ENCODE measurements at places on chromosomes 6 and 20.

GRCh38 chr20:44011251-44011940 lies 96.7 kb downstream of the TOX2 start:
- DNase-seq: no peak

DNA sequence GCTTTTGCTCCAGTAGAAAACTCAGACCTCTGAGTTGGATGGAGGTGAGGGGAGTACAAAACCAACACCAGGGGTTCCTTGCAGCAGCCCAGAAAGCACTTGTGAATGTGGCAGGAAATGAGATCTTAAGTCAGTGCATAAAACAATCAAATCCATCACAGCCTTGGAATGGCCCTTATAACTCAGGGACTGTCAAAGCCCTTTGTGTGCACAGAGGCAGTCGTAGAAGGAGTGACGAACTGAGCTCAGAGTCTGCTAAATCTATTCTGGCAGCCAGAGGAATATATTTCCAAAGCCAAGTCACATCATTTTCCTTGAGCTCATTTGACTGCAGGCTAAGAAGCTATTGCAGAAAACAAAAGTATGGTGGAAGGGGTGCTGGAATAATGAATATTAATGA lies 676.6 kb downstream of the DHX35 start:
- DNase-seq: no peak

- no peak for DNase-seq
Observed at GRCh38 chr6:103047567-103047966, 1654.1 kb downstream of the GRIK2 start.

GRCh38 chr20:11094711-11095110 lies 420.9 kb upstream of the JAG1 start:
- DNase-seq: no peak

- DNase-seq: no peak
Observed at GRCh38 chr20:36925234-36925633, 26.3 kb downstream of the SAMHD1 start.

DNA sequence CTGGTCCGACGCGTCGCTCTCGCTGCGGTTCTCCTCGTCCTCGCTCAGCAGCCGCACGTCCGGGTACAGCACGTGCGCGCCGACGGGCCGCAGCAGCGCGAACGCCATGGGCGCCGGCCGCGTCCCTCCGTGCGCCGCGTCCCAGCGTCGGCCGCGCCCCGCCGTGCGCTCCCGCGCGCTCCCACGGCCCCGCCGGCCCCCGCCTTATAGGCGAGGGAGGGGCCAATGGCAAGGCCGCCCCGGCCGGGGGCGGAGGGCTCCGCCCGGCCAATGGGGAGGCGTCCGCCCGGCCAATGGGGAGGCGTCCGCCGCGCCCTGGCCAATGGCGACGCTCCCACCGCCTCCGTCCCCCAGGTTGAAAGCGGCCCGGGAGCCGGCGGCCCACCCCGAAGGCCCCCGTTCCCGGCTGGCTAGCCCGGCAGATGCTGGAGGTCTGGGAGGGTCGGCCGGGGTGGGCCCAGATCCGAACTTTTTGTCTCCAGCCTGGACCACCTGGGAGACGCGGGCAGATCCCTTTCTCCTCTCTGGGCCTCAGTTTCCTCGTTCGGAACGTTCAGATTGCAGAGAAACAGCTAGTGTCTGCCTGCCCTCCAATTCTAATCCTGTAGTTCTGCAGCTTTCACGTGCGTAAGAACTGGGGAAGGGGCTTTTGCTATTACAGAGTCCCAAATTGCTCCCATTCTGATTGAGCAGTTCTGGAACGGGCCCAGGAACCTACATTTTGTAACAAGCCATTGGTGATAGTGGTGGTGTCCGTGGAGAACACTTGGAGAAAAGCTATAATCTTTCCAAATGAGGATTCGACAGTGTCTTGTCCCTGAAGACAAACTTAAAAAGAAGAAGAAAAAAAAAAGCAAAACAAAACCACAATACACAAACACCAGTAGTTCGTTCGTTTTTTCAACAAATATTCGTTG lies at the start of gene TCF15:
TCF15 (minus strand) TSS at position 180 of the 917 bp plus-strand sequence; CDS start at position 108, 72 bp downstream.
- no peak for DNase-seq

- DNase-seq: no peak
Observed at GRCh38 chr6:53983301-53983700, 127.9 kb upstream of the MLIP start.

GRCh38 chr6:33156561-33156960 lies 35.7 kb downstream of the COL11A2 start:
- DNase-seq: no peak

- DNase-seq: no peak
Observed at GRCh38 chr6:88263591-88263990, 97.4 kb upstream of the CNR1 start.

GRCh38 chr6:169752074-169752623 lies 727 bp downstream of the ERMARD start:
- DNase-seq: no peak

DNA sequence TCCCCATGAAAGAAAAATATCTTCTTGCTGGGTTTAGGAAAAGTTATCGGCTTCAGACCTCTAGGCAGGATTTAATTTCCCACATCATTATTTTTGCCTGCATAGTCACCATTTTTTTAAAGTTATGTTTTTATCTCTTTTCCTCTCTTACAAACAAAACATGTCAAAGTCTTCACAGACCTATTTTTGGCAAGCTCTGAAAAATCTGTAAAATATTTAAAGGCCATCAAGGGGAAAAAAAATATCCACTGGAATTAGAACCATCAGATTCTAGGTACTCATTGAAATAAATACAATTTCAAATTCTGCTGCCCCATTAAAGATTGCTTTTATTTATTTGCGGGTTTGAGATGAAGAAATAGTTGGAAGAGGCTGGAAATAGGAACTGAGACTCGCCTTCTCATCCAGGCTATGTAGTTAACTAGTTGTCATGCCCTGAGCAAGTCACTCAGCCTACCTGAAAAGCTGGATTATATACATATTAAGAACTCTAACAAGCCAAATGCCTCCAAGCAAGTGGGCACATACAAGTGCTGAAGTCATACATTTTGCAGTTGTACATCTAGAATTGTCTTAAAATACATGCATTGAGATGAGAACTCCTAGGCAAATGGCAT lies 101.7 kb upstream of the SASH1 start:
- DNase-seq: no peak

DNA sequence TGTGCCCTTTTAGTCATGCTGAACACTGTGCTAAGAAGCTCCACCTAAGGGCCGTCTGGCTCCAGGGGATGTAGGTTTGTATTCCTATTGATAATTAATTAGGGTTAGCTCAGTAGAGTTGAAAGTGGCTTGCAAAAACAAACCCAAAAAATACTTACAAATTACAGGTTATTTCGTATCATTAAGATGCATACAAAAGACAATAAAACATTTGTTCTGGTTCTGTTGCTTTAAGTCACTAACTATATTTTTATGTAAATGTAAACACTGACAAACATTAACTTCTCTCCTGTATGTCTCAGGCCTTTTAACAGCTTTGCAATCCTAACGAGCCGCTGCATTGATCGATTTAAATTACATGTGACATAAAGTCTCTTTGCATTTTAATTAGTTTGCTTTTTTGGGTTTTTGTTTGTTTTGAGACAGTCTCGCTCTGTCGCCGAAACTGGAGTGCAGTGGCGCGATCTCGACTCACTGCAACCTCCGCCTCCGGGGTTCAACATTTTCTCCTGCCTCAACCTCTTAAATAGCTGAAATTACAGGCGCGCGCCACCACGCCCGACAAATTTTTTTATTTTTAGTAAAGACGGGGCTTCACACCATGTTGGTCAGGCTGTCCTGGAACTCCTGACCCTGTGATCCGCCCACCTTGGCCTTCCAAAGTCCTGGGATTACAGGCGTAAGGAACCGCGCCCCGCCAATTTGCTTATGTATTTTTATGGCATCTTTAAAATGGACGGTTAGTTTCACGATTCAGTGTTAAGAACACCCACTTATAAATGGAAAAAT lies 110.9 kb downstream of the HFE start:
- DNase-seq: peak; percentile 60

GRCh38 chr6:149864578-149865535 lies 698 bp upstream of the LRP11 start:
- peak; percentile 57 for DNase-seq

DNA sequence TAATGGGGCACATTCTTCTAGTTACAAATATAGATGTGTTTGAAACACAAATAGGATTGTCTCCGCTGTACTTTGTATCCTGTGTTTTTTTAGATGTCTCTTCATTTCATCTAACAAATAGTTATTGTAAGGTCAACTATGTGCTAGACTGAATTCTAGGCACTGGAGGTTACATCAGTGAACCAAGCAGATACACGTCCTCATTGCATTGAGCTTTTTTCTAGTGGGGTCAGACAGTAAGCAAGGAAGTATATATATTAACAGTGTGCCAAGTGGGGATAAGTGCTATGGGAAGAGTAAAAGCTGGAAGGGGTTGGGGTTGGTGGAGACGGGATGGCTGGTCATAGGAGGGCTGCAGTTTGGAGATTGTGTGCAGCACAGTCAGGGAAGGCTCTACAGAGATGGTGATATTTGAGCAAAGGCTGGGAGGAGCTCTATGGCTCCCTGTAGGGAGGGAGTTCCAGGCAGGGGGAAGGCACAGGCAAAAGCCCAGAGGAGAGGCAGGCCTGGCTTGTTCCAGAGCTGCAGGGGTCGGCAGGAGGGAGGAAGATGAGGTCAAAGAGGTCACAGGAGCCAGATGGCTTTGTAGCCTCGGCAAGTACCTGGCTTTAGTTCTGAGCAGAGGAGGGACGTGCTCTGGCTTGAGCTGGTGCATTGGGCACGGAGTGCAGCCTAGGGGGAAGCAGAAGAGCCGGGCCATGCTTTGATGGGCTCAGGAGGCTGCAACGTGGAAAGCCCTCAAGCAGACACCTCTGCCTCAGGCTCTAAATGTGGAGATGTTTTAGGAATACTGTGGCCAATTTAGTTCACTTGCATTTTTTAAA lies 152.3 kb downstream of the ZDHHC14 start:
- no peak for DNase-seq

- no peak for DNase-seq
Observed at GRCh38 chr6:81999270-81999669, 246.8 kb upstream of the TENT5A start.

GRCh38 chr6:145045582-145045981 lies 689.7 kb downstream of the EPM2A start:
- DNase-seq: no peak

- DNase-seq: no peak
Observed at GRCh38 chr6:25157183-25157582, 122.0 kb upstream of the CARMIL1 start.

DNA sequence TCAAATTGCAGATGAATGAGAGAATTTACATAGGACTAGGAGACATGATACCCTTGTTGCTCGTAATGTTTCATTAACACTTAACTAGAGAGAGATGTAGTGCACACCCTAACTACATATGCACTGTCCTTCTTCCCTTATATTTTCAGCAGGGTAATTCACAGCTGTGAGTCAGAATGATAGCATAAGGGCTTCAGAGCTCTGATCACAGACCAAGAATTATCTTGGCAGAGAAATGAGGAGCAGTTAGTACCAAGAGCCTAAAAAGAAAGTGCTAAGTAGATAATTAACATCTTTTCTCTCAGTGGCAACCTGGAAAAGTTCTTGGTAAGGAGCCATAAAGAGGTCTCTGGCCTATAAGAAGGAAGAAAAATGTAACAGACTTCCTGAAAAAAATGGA lies 35.8 kb downstream of the GRIK2 start:
- no peak for DNase-seq

- DNase-seq: peak; percentile 30
Observed at GRCh38 chr6:4774715-4775493, 1.3 kb upstream of the CDYL start.

DNA sequence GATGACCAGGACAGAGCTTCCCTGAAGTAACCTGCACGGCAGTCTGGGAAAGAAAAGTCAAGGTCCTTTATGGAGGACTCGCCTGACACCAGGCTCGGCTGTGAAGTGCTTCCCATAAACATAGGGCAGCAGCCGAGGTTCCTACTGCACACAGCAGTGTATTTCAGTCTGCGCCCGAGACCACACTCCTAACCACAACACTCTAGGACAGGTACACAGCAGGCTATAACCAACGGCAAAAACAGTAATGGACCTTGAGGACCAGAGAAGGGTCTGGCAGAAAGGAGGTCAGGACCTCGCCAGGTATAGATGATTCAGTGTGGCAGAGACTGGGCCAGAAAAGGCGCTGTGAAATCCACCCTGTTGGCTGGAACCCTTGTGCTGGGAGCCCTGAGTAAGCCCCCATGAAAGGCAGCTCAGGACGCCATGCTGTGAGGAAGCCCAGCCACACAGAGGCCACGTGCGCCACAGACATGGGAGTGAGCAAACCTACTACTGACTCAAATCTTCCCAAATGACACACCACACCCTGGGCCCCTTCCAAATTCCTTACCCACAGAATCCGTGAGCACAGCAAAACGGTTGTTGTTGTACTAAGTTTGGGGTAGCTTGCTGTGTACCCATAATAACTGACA lies 129.6 kb upstream of the CST7 start:
- no peak for DNase-seq

DNA sequence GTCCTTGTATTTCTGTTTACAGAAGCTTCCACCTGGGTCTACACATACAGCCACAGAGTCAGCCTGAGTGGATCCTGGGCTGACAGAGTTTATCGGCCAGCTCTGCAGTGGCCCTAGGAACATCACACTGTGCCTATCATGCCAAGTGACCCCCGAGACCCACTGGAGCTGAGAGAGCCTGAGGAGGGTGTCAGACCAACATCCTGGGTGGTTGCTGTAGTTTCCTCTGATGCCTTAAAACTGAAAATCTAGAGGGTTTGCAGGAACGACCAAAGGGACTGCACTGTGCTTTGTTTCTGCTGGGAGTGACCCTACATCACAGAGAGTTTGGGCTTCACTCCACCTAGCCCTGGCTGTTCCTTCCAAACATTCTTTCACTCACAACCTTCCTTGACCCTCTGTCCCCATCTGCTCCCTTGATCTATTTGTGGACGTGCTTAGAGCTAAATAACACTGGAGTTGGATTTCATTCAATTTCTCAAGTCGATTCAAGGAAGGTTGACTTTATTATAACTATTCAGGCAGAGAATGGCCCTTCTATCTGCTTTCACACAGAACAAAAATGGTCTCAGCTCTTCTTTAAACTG lies 18.1 kb downstream of the MYLK4 start:
- DNase-seq: no peak

GRCh38 chr20:50293284-50294139 lies 102.9 kb downstream of the CEBPB start:
- DNase-seq: no peak

DNA sequence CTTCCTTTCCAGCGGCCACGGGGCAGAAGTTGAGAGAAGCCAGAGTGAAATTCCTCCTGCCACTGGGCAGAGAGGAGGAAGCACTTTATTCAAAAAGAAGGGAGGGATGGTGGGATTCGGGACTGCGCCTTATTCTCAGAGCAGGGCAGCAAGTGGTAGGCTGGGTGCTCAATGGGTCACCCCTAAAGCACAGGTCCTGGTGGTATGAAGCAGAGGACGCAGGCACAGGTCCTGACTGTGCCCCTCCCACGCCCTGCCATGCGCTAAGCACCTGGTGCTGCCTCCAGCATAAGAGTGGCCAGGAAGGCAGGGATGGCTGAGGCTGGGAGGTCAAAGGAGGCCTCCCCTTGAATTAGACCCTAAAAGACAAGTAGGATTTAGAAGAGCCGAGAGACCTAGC lies 4.9 kb upstream of the GRM4 start:
- no peak for DNase-seq

Measured in Caco-2 (cell line).